ENCODE measurements at places on chromosomes 4 and X.

GRCh38 chr4:113674251-113674650 is 87.3 kb downstream of the CAMK2D start:
- DNase-seq, result no peak

DNA sequence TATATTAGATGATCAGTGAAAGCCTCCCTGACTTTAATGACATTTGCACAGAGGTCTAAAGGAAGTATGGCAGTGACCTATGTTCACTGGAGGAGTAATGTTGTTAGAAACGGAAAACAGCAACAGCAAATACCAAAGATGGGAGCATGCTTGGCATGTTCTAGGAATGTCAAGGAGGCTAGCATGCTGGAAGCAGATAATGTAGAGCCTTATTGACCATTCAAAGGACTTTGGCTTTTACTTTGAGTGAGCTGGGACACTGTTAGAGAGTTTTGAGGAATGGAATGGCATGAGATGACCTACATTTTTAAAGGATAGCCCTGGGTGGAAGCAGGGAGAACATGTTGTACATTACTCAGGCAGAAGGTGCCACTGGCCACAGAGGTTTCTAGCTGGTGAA is 6.0 kb downstream of the RPA4 start:
- DNase-seq, result no peak

GRCh38 chrX:107710617-107711391 is 64.8 kb downstream of the TSC22D3 start:
- no peak for DNase-seq

DNA sequence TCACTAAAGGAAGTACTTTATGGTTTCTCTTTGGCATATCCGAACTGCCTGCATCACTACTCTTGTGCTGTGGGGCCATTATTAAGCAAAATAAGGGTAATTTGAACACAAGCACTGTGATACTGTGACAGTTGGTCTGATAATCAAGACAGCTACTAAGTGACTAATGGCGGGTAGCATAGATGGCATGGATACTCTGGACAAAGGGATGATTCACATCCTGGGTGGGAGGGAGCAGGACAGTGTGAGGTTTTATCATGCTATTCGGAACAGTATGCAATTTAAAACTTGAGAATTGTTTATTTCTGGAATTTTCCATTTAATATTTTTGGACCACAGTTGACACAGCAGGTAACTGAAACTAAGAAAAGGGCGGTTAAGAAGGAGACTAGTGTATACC is 52.6 kb upstream of the CITED1 start:
- no peak for DNase-seq

DNA sequence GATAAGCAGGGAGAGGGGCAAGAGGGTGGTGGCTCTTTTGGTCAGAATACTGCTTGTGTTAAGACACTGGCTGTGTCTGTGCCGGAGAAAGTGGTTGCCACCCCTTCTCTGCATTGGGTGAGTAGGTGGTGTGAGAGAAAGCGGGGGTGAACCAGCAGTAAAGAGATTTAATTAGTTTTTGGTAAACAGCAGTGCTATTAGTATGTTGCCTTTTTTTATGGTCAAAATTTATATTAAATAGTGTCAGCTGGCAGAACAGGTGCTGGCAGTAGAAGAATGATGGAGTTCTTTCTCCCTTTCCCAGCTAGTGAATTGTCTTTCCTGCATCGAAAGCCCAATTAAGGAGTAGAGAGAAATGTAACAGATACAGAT is 181.6 kb downstream of the LARP7 start:
- no peak for DNase-seq

- no peak for DNase-seq
Measured at GRCh38 chr4:108166038-108166437, 2.7 kb downstream of the LEF1 start.

DNA sequence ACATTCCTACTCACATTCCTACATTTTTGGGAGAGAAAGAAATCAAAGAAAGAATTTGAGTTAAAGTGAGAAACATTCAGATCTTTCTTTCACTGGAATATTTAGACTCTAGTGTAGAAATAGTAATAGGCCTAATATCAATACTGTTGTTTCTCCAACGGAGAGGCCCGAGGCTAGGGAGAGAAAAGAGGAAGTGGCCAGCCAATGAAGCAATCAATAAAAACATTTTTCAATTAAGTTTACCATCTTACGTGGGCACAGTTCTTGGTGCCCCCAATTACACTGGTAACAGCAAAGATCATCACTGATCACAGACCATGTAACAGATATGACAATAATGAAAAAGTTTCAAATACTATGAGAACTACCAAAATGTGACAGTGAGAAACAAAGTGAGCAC is 281.4 kb downstream of the GPM6A start:
- no peak for DNase-seq

GRCh38 chrX:152588206-152588605 is 49.5 kb upstream of the GABRQ start:
- no peak for DNase-seq

- no peak for DNase-seq
Measured at GRCh38 chrX:81876437-81876836, 674.5 kb downstream of the SH3BGRL start.

GRCh38 chr4:54942721-54943120 is 182.7 kb downstream of the KDR start:
- DNase-seq, result no peak

GRCh38 chr4:161990721-161991120 is 173.1 kb downstream of the FSTL5 start:
- DNase-seq, result no peak

- no peak for DNase-seq
Measured at GRCh38 chr4:126757219-126757618, 875.5 kb upstream of the INTU start.

- no peak for DNase-seq
Measured at GRCh38 chr4:78014889-78015886, 41.9 kb upstream of the FRAS1 start.

GRCh38 chr4:61507091-61507490 is 307.0 kb downstream of the ADGRL3 start:
- no peak for DNase-seq

- DNase-seq, result no peak
Measured at GRCh38 chr4:176376032-176376614, 56.4 kb downstream of the SPCS3 start.

GRCh38 chrX:19063030-19063429 is 59.2 kb downstream of the ADGRG2 start:
- DNase-seq, result no peak

GRCh38 chr4:145818011-145818410 is 120.6 kb downstream of the ZNF827 start:
- DNase-seq, result no peak
